ENCODE measurements at places on chromosomes 4 and X.

GRCh38 chrX:121903961-121904360 is 856.6 kb downstream of the GLUD2 start:
- DNase-seq: no peak

DNA sequence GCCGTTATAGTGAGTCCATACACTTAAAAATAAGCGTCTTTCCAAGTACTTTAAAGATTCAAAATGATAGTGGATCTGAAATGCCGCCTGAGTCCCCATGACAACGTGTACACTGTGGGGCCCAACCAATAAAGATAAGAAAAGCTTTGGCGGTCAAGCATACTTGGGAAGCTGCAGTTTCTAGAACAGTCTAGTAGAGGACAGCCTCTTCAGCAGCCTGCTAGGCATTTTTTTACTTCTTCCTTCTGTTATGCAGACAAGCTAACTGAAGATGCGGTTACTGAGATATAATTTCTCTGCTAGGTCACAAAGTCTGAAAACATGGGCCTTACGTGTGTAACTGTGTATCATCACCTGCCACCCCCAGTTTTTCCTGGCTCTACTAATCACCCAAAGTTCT is 402 bp upstream of the UPRT start:
- DNase-seq: no peak

GRCh38 chr4:184588893-184589292 is 60.4 kb downstream of the CASP3 start:
- no peak for DNase-seq

DNA sequence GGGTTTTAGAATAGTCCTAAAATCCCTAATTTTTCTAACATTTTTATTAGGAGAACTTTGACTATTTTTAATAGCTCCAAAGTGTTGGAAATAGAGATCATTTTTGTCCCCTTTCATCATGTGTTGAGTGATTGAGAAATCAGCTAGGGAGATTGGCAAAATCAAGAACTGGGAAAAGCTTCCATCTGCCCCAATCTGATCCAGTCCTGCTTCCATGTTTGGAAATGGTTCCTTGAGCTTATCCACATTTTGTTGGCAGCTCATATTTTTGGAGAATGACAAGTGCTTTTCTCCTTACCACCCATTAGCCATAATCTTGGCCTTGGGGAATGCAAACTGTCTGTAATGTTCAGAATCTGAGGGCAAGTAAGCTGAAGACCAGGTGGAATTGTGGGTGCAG is 73.9 kb downstream of the SYNPO2 start:
- DNase-seq: no peak

DNA sequence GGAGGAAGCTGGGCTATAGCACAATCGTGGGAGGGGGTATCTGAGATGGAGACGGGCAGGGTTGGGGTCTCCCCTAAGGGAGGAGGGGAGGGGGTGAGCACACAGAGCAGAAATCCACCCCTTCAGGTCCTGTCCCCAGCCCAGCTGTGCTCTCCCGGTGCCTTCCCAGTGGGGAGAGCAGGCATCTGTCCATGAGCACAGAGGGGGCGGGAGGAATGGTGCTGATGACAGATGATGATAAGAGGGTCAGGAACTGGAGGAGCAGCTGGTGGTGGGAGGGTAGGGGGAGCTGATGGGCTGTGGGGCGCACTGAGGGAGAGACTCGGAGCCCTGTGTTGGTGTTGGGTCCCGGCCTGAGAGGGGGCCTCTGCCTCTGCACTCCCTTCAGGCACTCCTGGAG is 8.6 kb downstream of the ATP2B3 start:
- no peak for DNase-seq

DNA sequence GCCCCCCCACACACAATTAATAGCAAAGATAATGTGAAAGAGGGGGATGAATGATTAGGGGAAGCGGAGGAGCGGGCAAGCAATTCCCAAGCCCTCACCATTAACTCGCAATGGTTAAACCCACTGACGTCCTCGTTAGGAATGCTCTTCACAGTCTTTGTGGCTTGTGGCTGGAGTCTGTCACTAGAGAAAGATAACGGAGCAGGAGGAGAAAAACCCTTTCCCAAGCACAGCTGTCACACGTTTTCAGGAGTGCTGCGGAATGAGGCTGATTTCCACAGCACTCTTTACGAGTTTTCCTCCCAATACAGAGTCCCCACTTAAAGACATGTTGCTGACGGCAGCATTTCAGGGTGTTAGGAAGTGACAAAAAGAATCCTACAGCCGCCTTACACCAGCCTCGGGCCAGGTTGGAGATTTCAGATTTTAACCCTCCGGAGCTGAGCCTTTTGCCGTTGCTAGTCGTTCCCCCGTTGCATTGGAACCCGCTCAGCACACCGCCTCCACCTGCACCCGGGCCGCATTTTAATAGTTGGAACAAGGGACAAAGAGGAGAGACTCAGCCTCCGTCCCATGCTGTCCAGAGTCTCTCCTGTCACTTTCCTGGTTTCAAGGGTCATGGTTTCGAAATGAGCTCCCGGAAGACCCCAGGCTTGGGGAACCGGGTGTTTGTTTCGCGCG is 92.2 kb downstream of the GEMIN8 start:
- DNase-seq: no peak

GRCh38 chrX:116272322-116272721 is 101.8 kb downstream of the AGTR2 start:
- DNase-seq: no peak

GRCh38 chrX:13829983-13830382 is 13.1 kb upstream of the GPM6B start:
- no peak for DNase-seq

Data from CD4-positive, alpha-beta T cell treated with Interleukin-4 for 1 hour (primary cell).